SK-N-SH treated with all-trans-retinoic acid at 6 μM for 48 hours (cell line): ENCODE measurements at places on chromosomes 11 and 22.
A peak's percentile ranks its signal among the peaks of the same experiment; 100 is the strongest.

DNA sequence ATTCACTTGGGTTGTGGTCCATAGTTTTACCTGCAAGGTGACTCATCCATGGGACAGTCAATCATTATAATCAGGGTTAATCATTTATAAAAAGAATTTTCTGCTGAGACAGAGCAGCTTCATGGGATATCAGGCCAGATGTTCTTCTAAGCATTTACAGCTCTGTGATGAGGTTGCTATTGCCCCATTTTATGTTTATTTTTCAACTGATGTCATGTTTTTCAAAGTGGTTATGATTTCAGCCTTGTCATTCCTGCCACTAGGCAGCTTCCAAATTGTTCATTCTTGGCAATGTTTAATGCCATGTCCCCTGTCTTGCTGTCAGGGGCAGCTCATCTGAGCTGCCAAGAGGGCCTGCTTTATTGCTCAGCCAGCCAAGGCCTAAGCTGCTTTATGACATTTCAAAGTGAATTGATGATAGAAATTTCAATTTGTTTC is 35.9 kb upstream of the ZBED5 start:
- ATAC-seq = no peak; the same call in 2 of the 3 replicates

GRCh38 chr11:75078233-75078632 is 18.4 kb downstream of the OR2AT4 start:
- no peak for ATAC-seq

DNA sequence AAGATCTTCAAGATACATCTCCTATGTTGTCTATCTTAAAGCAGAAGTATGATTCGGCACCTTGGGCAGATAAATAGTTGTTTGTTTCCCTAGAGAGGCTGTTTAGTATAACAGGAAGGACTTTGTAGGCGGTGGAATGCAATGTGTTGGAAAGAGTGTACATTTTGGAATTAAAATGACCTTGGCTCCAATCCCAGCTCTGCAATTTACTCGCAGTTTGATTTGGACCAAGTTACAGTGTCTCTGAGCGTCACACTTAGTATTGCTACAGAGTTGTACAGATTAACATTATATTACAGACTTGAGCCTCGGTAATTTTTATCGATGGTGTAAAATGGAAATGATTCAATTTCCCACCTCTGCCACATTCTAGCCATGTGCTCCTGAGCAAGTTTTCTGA is 265.3 kb downstream of the OPCML start:
- no peak for ATAC-seq

DNA sequence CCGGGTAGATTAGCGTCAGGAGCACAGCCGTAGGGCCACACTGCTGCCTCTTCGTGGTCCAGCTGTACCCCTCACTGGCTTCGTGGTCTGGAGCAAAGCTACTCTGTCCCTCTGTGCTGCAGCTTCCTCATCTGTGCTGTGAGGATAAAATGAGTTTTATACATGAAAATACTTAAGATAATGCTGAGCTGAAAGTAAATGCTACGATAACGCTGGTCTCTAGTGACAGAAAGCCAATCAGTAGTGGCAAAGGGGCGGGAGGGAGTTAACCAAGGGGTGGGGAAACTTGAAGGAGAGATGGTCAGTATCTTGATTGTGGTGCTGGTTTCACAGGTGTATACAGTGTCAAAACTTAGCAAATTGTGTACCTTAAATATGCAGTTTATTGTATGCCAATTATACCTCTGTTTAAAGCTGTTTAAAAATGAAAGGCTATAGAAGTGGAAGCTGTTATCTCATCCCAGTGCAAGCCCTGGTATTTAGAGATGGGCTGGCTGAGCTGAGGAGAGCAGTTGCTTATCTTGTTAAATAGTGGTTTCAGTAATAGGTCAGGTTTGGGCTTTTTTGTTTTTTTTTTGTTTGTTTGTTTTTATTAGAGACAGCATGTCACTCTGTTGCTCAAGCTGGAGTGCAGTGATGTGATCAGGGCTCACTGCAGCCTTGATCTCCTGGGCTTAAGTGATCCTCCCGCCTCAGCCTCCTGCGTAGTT is 36.7 kb downstream of the ACO2 start:
- ATAC-seq = no peak

GRCh38 chr11:6232899-6233298 is 1.5 kb downstream of the FHIP1B start:
- ATAC-seq = no peak

GRCh38 chr22:20268279-20269012 is at the start of gene RTN4R:
Gene RTN4R, minus strand, starts transcription at chr22:20268318. Its CDS starts 226 bp downstream, at chr22:20268092.
- ATAC-seq = peak; percentile 90

GRCh38 chr11:126518071-126518971 is 162.8 kb downstream of the ST3GAL4 start:
- peak; percentile 30; the same call in 1 of the 3 replicates for ATAC-seq

GRCh38 chr22:38255697-38256096 is 17.1 kb downstream of the TMEM184B start:
- ATAC-seq = no peak

DNA sequence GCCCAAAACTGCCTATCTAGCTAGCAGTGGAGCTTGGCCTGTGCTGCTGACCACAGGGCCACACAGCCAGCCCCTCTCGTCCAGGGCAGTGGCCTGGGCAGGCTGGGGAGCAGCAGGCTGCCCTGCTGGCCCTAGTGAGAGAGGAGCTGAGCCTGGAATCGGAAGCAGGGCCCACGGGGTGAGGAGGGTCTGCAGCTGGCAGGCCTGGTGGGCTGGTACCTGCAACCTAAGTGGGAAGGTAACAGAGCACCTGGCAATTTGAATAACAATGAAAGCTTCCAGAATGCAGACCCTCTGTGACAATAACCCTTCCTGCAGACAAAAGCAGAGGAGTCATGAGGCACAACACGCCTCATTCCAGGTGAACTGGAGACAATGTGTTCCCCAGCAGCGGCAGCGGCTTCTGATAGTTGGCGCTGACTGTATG is 31.8 kb upstream of the RFPL3 start:
- no peak for ATAC-seq

DNA sequence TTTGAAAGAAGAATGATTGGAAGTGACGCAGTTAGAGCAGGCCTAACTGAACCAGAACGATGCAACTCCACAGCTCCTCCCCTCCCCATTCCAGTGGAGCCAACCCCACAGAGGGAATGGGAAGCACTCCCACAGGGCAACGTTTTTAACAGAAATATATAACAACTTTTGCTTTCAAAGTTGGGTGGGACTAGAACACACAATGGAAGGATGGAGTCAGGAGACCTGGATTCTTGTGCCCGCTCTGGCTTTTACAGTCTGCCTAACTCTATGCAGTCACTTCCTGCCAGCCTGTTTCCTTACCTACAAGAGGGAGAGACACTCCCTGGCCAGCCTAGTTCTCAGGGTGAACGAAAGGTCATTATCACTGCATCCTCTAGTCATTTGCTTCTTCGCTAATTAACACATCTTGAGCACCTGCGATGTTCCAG is 75.5 kb downstream of the PACSIN2 start:
- ATAC-seq = peak; percentile 46

DNA sequence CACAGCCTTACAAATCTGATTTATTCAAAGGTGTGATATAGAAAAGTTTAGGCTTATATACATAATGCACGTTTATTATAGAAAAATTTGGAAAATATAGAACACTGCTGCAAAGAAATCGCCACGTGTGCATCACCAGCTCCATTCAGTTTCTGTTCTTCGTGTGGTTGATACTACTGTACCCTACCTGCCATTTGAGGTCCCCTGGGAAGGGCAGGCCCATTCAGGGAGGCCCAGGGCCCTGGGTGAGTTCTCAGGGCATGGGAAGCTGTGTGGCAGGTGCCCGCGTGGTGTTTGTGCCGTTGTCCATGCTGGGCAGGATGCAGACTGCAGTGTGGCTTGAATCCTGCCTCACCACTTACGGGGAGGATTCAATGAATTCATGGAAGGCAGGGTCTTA is 60.8 kb downstream of the TBC1D22A start:
- ATAC-seq = no peak

DNA sequence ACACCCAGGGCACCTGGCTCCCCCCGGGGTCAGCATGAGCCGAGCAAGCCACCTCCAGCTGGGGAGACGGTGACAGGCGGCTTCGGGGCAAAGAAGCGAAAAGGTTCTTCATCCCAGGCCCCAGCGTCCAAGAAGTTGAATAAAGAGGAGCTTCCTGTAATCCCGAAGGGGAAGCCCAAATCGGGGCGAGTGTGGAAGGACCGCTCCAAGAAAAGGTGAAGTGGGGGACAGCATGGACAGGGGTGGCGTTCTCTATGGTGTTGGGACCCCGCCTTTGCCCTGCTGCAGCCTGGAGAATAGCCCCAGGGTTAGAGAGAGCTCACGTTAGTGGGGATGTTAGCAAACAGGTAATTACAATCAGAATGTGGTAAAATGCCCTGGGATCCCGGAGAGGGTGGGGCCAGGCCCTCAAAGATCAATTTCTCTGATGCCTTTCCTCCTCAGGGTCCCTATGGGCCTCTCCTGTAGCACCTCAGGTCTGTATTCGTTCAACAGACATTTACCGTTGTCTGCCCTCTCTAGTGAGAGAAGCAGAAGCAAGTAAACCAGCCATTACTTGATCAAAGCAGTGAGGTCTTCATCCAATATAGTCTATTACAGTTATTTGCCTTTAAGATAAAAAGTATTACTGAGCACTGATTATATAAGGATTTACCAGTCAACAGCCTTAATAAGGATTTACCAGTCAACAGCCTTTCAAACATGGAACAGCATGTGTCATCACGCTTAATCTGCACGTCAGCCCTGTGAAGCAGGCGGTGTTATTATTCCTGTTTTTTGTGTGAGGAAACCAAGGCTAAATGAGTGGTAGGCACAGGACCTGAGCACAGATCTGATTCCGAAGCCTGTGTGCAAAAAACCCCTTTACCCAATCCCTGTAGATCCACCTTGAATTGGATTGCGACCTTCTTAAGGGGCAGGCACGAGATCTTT is 1.0 kb downstream of the CCDC86 start:
- peak; percentile 9 for ATAC-seq
